Amniotic stem cell (primary cell): ENCODE measurements at places on chromosomes 4 and X.

DNA sequence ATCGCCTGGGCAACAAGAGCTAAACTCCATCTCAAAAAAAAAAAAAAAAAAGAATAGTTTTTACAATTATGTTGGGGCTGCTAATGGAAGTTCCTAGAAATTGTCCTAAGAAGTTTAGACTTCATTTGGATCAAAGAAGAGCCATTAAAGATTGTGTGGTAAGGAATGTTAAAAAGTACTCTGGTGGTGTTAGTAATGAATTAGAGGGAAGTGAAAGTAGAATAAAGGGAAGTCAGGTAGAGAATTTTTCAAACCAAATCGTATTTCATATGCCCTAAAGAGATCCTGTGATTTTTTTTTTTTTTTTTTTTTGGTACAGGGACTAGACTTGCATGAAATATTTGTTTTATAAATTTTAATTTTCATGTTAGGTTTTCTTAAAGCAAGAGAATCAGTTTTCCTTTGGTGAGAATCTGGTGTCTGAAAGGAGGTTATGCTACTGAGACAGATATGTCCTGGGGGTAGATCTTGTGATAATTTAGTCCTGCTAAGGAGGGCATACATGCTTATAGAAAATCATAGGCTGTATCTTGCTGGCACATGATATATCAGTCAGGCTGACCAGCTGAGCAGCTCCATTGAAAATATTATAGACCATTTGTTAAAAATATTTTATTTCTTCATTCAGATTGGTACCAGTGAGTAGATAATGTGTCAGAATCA is 10.7 kb downstream of the SEC24B start:
- DNase-seq = no peak

GRCh38 chrX:70852294-70852693 is 56.2 kb downstream of the TEX11 start:
- no peak for DNase-seq

- no peak for DNase-seq
Observed at GRCh38 chr4:185396724-185397385, at the start of gene ANKRD37. Gene ANKRD37, plus strand, starts transcription at chr4:185396841. Its CDS starts 83 bp downstream, at chr4:185396924.

DNA sequence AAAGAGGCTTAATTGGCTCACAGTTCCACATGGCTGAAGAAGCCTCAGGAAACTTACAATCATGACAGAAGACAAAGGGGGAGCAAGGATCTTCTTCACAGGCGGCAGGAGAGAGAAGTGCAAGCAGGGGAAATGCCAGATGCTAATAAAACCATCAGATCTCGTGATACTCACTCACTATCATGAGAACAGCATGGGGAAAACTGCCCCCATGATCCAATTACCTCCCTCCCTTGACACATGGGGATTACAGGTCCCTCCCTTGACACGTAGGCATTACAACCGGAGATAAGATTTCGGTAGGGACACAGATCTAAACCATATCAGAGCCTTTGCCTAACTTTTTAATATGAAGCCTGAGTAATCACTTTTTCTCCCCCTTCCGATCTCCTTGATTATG is 43.7 kb upstream of the MAPK10 start:
- no peak for DNase-seq

- no peak for DNase-seq
Observed at GRCh38 chr4:87339440-87339839, 16.8 kb upstream of the HSD17B13 start.

- peak; percentile 6 for DNase-seq
Observed at GRCh38 chrX:103817502-103817901, 14.6 kb downstream of the RAB9B start.

DNA sequence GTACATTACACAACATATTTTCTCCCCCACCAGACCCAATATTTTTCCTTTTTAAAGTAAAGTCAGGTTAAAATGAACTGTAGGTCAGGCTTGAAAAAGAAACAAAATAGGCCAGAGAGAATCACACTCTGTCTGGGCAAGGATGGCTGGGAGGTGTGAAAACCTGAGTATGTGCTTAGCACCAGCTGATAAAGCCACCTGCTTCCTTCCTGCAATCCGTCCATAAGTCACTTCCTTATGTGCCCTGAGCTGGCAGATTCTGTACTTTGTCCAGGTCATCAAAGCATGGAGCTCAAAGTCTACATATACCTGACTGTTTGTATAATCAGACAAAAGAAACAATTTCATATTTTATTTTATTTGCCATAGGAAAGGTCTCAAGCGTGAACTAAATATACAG is 37.7 kb downstream of the ANTXR2 start:
- no peak for DNase-seq

DNA sequence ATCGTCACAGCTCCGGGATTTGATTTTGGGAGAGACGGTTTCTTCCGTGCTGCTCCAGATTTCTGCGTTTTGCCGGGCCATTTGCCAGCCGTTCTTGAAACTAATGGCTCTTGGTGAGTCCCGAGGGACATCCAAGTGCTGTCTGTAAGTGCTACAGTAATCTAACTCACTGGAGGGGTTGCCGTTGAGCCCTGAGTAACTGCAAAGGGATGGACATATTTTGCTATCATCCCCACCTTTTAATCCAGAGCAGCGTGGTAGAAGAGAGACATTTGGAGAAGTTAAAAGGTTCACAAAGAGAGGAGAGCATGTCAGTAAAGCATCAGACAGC is 88.9 kb upstream of the PDLIM3 start:
- no peak for DNase-seq

GRCh38 chrX:54640103-54640690 is 110.2 kb downstream of the GNL3L start:
- DNase-seq = no peak

- no peak for DNase-seq
Observed at GRCh38 chr4:149995134-149995756, 83.0 kb upstream of the DCLK2 start.

GRCh38 chrX:123336666-123337065 is 152.6 kb downstream of the GRIA3 start:
- DNase-seq = no peak

DNA sequence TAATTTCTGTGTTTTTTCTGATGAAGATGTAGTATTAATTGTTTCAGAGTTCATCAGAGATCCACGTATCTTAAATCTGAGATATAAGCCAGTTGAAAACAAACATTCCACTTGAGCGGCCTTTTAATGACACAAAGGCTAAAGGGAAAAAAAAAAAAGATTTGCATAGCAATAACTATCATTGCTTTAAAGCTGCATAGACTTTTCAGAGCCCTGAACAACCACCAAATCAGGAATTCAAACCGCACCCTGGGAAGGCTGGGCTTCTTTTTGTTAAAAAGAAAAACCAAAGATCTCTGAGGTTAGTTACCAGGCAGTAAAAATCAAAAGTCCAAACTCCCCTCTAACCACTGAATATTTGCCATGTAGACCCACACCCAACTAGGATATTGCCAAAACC is 206.0 kb downstream of the HHIP start:
- no peak for DNase-seq

DNA sequence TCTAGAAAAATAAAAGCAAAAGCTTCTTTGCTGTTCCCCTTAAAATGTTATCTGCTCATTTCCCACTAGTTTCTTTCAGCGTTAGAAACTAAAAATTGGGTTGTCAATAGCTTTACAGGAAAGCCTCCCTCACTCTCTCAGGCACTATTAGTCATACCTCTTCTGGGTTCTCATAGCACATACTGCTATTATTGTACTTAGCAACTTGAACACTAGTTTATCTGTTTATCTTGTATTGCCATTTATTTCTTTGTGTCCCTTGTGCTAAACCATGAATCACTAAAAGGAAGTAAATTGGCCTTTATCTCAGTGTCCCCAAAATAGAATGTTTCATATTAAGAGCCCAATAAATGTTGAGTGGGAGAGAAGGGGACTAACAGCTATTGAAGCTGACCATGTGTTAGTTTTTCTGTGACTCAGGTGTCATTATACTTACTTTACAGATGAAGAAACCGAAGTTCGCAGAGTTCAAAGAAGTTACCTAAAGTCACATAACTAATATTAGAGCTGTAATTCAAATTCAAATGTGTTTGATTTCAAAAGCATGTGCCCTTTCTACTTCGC is 124.8 kb upstream of the CITED1 start:
- DNase-seq = no peak

DNA sequence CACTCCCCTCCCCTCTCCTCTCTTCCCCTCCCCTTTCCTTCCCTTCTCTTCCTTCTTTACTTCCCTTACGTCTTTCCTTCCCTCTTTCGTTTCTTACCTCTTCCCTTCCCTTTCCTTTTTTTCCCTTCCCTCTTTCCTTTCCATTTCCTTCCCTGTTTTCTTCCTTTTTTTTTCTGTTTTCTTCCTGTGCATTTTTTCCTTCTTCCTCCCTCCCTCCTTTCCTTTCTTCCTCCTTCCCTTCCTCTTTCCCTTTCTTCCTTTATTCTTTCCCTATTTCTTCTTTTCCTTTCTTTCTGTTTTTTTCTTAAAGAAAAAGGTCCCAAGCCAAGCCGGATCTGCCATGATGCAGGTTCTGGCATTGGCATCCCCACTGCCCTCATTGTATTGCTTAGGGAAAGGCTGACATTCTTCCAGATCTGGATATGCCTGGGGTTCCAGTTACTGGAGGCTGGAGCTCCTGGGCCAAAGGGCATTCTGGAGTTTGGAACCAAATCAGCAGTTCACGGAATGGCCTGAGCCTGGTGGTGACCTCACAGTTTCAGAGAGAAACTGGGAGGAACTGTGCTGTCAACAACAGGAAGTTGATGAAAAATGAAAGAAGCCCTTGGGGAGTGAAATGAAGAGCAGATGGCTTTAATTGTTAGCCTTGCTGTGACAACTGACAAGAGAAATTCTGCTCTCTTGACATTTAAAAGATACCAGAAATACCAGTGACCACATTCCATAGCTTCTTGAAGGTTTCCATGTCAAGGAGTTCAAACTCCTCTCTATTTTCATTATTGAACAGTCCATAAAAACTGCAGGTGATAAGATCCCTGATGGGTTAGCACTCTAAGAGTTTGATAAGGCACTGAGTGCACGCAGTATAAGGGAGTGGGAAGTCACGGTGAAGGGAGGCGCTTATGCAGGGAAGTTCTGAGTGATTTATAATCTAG is 622.1 kb downstream of the SPRY1 start:
- no peak for DNase-seq

- no peak for DNase-seq
Observed at GRCh38 chrX:134013092-134013497, 27.7 kb upstream of the GPC3 start.

DNA sequence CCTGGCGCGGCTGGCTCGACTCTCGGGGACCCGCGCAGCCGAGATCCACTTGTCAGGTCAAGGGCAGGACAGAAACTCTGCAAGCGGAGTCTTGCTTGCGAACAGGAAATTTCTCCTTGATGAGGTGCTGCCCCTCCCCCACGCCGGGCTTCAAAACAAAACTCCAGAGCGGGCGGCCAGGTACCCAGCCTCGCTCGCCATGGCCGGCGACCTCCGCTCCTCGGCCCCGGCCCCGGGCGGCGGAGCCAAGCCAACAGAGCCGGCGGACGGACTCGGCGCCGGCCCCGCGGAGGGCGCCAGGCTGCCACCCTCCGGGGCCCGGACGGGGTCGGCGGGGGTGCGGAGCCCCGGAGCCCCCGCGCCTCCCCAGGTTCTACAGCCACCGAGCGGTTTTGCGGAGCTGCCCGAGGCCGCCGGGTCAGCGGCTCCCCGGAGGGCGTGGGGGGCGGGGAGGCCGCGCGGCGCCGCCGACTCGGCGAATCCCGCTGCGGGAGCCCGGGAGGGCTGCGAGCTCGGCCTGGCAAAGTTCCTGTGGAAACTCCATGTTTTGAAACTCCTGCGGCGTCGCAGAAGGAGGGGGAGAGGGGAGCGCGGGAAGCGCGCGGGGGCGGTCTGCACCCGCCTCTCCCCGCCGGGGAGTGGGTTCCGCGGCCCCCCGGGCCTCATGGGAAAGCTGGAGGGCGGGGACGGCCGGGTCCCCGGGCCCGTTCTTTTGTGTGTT is 11.7 kb upstream of the BCOR start:
- no peak for DNase-seq

GRCh38 chr4:128768373-128768996 is 41.0 kb upstream of the JADE1 start:
- DNase-seq = no peak

DNA sequence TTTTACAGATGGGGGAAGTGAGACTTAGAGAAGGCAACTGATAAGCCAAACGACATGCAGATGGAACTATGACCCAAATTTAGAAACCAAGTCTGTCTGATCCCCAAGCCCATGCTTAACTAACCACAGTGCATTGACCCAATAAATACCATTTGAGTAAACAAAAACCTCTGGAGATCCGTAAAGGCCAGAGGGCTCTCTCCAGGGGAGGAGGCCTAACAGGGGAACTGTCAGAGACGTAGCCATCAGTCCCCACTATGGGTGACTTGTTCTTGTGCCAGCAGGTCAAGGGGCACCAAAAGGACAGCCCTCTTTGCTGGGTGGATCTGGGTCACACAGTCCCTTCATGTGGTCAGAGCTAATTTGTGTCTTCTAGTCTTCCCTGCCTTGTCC is 420.2 kb downstream of the BCOR start:
- no peak for DNase-seq

- no peak for DNase-seq
Observed at GRCh38 chrX:40197071-40197470, 99.3 kb upstream of the BCOR start.

- no peak for DNase-seq
Observed at GRCh38 chr4:118139241-118139640, 105.0 kb downstream of the NDST3 start.

DNA sequence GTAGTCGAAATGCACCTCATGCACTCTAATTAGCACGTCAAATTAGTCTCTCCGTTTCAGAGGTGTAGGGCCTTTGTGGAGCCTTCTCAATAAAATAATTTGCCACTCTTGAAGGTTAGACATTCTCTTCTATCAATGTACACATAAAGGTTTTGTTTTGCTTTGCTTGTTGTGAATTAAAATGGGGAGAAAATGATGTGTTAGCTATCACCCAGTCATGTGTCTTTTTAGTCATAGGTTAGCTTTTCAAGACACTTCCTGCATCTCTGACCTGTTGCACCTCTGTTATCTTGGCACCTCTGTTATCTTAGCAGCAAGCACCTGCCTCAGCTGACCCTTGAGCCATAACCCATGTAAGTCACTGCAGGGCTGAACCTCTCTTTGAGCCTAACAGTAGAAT is 936 bp downstream of the TMEM144 start:
- no peak for DNase-seq

GRCh38 chr4:183840311-183840710 is 64.8 kb upstream of the STOX2 start:
- DNase-seq = peak; percentile 48
